Hepatocyte (in vitro differentiated cells): ENCODE measurements at places on chromosomes 7 and 10. TPM values are rescaled to one million over a fixed set of nuclear protein-coding genes. Genes with fewer than 3 reads are reported as not detected.

Gene ARHGAP22
- total RNA-seq: 0.52 and 1.8 TPM in 2 replicates

Gene IGF2BP3
- 73.1 and 75.7 TPM in 2 replicates for total RNA-seq

Gene CNPY1
- not detected in 2 replicates for total RNA-seq

Gene NUTM2E
- 0.37 TPM in 1 of 2 replicates, not detected in the other for total RNA-seq

Gene ORC5
- 9.1 and 11.9 TPM in 2 replicates for total RNA-seq

- no peaks in the 10 kb centered on the region for H3K27me3 ChIP-seq
- peak overlapping the region; percentile 98 for H3K27ac ChIP-seq
- no peaks in the 10 kb centered on the region for H3K36me3 ChIP-seq
These were observed 459 bp downstream of the ZDHHC6 start for GRCh38 chr10:112446055-112446854.
